NCI-H524 (cell line): ENCODE measurements at places on chromosomes 16 and 17.

- DNase-seq, result no peak
These were observed 67.1 kb downstream of the NFAT5 start for GRCh38 chr16:69632828-69633227.

DNA sequence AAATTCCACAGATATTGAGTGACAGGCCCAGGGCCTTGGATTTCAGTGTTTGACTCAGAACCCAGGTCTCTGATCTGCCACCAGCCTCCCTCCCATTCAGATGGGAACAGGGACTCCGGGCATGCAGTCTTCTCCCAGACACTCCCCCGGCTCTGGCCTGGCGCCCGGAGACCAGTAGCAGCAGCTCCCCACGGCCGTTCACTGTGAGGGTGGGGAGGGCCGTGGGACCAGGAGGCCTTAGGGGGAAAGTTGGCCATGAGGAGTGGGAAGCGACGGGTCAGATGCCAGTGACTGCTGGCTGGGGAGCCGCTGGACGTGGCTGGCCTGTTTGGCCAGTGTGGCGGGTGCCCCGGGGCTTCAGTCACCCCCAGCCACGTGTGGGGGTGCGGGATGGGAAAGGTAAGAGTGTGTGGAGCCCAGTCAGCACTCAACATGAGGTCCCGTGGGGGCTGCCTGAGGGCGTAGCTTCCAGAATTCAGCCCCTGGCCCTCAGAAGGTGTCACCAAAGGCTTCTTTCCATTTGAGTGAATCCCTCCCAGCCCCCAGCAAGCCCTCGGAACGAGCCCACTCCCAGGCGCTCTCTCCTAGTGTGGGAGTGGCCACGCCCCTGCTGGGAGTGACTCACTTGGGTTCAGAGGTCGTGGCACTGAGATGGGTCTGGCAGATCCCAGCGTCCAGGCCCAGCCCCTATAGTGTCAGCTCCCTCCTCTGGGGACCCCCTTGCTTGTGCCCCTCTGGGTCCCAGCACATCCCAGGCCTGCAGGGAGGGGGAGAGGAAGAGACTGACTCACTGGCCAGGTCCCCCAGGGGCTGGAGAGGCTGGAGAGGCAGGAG, 309.4 kb downstream of the SEC14L1 start:
- DNase-seq, result no peak

- no peak for DNase-seq
These were observed 125.1 kb downstream of the BANP start for GRCh38 chr16:88076211-88076931.

GRCh38 chr17:57861000-57861789, 11.4 kb upstream of the MRPS23 start:
- DNase-seq, result peak; percentile 61

DNA sequence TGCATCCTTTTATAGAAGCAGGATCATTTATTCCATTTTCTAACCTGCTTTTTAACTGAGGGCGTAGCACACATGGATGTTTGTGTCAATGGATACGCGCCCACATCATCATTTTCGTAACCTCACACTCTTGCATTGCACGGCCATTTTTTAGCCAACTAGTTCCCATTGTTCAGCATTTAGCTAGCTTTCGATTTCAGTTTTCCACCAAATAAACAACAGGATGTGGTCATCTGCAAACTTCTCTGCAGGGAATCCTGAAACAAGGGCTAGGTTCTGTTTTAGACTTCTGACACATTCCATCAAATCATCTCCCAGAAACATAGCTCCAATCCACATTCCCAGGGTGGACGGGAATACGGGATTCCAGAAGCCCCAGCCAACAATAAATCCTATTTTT, 6.4 kb downstream of the CYB561 start:
- DNase-seq, result no peak

DNA sequence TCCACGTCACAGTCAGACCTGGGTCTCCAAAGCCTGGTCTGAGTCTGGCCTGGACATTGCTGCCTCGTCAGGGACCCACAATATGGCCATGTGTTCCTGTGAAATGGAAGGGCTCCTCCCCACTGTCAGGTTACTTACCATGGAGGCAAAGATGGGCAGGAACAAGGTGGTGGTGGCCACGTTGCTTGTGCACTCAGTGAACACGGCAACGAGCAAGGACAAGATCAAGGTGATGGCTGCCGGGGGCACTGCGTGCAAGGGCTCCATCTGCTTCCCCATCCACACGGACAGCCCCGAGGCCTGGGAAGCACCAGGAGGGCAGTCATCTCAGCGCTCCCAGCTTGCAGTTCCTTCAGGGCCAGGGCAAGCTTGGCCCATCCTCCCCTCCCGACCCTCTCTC, 22.5 kb downstream of the SLC13A5 start:
- no peak for DNase-seq

- DNase-seq, result peak; percentile 28
These were observed 6.5 kb downstream of the UNC119 start for GRCh38 chr17:28545787-28546415.

GRCh38 chr17:13593021-13593751, 8.5 kb downstream of the HS3ST3A1 start:
- DNase-seq, result no peak

DNA sequence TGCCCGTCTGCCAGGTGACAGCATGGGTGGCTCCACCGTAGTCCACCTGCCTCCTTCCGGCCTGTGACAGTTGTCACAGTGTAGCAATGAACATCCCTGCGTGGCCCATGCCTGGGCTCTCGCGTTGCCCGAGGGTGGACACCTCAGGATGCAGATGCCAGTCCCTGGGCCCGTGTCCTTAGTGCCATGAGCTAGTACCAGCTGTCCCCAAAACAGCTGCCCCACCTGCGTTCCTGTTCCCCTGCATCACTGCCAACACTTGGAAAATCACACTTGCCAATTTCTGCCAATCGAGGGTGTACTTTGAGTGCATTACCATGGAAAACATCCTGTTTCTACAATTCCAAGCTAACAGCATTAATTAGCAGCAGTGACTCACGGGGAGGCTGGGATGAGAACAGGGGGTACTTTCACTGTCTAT, 9.0 kb upstream of the C16orf95 start:
- no peak for DNase-seq

DNA sequence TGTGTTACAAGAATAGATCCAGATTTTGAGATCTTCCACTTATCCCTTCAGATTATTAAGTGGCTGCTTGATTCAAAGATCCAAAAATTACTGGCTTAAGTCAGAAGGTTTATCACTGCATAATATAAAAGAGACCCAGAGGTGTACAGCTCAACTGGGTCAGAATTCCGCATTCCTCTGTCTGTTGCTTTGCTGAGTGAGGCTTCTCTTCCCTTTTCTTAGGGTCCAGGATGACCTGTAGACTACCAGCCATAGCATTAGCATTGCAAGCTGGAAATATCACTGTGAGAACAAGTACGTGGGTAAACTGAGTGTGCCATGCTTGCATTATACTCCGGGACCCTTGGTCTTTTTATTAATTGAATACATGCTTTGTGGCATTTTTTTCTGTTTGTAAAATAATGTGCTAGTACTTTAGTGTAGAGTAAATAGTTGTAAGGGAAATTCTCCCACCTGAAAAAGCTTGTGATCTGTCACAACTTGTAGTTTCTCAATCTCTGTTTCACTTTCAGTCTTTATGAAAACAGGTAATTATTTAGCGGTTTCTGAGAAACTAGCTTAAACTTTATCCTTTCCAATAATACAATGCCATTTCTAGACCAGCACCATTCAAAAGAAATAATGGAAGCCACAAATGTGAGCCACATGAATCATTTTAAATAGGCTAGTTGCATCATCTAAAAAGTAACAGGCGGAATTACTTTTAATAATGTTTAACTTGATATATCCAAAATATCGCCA, 61.6 kb downstream of the TNRC6C start:
- no peak for DNase-seq

- DNase-seq, result no peak
These were observed 82.1 kb downstream of the GAS7 start for GRCh38 chr17:10116267-10116666.

GRCh38 chr16:67184453-67184994, 761 bp upstream of the MATCAP1 start:
- DNase-seq, result peak; percentile 33

- no peak for DNase-seq
These were observed 11.4 kb upstream of the ARHGAP23 start for GRCh38 chr17:38416840-38417209.
